Mesenchymal stem cell (in vitro differentiated cells and primary cell): ENCODE measurements at places on chromosomes 3 and 15.

GRCh38 chr3:185647134-185647879, 61.2 kb downstream of the SENP2 start:
- DNase-seq, result no peak

DNA sequence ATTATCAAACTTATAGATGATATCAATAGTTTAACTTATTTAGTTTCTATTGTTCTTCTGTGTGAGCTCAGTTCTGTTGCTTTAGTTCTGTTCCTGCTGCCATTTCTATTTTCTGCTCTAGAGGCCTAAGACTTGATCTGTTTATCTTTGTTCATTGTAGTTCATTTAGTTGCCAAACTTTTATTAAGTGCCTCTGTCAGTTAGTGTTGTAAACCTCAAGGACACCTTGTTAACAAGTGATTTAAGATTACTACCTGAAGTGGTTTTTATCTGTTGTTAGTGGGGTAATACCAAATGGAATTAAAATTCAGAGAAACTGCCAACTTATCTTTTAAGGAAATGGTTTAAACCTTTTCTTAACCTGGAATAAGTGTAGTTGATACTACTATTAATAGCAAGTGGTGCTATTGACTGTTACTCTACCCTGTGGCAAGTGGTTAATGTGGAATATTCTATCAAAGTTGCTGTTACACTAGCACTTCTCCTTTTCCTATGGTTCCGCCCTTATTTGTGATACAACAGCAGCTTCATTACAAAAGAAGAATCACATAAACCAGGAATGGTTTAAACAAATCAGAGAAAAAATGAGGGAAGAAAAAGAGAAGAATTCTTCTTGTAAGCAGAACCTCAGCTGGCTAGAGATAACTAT, 500.6 kb upstream of the GOLIM4 start:
- DNase-seq, result no peak

DNA sequence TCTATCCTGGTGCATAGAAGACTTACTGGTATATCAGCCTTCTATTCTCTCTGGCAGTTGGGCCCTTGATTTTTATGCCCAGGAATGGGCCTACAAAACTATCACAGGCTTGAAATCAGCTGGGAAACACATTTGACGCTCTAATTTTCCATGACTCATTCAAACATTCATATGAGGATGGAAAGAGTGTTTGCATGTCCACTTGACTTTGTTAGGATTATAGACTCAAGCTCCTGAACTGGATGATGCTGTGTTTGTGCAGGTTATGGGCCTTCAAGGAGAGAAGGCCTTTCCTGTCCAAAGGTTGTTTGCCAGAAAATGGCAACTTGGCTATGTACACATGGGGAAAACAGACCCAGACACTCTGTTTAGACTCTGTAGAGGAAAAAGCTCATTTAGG, 219.9 kb downstream of the GAP43 start:
- peak; percentile 57 for DNase-seq

DNA sequence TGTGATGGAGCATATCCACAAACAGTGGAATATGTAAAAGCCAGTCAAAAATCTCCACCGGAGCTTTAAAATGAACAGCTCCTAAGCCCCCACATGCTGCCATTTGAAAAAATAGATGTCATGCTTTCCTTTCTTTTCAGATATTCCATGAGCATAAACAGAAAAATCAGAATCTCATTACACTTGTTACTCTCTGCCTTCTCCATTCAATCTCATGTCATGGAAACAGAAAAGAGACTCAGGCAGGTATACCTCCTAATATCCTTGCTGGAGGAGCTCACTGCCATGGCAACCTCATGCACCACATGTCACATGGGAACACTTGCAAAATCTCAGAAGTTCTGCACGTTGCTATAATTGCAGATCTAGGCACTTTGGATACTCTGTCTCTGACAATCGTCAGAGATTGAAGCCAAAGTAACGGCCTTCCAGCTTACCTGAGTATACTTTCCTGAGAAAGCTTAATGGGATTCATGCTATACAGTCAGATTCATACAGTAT, 317.0 kb upstream of the ADAMTS9 start:
- peak; percentile 29 for DNase-seq

GRCh38 chr15:43133430-43134156, at the start of gene TMEM62:
TSS of gene TMEM62 (plus strand) at chr15:43133586. CDS start at chr15:43133803, 217 bp downstream.
- peak; percentile 76 for DNase-seq

DNA sequence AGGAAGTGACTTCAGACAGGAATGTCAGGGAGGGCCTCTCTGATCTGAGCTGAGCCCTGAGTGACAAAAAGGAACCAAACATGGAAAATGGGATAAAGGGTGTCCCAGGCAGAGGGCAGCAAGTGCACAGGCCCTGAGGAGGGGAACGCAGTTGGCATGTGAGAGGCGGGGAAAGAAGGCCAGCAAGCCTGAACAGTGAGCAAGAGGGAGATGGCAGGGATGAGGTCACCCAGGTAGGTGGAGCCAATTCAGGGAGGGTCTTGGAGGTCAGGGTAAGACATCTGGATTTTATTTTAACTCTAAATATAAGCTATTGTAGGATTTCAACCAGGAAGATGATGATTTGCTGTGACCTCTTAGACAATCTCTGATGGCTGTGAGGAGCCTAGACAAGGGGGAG, 167.7 kb downstream of the LRTM1 start:
- DNase-seq, result no peak

GRCh38 chr15:93028632-93029213, 60.3 kb downstream of the RGMA start:
- peak; percentile 75 for DNase-seq

DNA sequence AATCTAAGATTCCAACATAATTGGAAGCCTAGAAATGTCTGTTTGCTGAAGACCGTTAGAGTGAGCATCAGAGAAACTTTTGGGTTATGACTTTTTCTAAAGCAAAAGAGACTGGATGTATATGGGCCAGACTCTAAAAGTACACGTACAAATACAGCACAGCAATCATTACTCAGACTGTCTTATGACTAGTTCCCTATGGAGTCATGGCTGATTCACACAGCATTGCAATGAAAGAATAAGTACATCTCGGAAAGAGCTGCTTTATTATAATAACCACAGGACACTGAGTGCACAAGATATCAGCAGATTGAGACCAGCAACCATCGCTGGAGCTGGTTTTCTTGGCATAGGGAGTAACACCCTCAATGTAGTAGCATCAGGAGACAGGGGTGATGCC, 618.6 kb downstream of the NLGN1 start:
- peak; percentile 64 for DNase-seq

- DNase-seq, result no peak
Observed at GRCh38 chr15:31478702-31479221, 152.1 kb downstream of the KLF13 start.
